ENCODE measurements at places on chromosomes 7 and 10.

GRCh38 chr7:27346531-27347275 lies 104.1 kb downstream of the EVX1 start:
- no peak for DNase-seq

DNA sequence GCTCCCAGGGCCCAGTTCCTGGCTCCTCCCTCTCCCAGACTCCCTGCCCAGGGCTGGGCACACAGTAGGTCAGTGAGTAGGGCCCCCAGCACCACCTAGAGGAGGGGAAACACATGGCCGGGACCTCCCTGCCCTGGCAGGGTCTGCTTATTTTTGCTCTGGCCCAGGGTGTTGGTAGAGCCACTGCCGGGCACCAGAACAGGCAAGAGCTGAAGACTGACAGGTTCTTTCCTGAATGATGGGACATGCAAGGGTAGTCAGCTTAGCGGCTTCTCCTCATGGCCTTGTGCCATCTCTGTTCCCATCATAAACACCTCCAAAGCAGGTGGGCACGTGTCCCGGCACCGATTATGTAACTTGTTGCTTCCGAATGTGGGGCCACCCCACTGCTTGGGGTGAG lies 86.5 kb downstream of the NEURL1 start:
- no peak for DNase-seq

- DNase-seq, result no peak
Measured at GRCh38 chr10:28276384-28276783, 26.5 kb downstream of the MPP7 start.

DNA sequence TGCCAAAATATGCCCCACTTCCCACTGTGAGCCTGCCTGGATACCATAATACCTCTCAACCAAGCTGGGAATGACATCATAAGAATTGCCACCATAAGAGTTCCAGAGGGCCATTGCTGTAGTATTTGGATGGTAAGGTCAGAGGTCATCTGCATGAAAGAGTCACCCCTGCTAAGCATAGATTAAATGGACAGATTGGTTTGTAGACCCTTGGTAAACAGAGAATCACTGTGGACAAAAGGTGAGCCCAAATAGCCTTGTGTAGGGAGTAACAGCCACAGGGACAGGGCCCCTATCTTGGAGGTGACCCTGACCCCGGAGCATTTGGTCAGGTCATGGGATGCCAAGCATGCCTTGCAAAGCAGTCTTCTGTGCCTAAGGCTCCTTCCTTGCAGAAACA lies 129.7 kb downstream of the GPAM start:
- no peak for DNase-seq
